ENCODE measurements at places on chromosomes 12 and 14. TPM values are rescaled to one million over a fixed set of nuclear protein-coding genes. Genes with fewer than 3 reads are reported as not detected.

GNB3 gene
- total RNA-seq = not detected

PPP4R4 gene
- total RNA-seq = 3.0 TPM

DNA sequence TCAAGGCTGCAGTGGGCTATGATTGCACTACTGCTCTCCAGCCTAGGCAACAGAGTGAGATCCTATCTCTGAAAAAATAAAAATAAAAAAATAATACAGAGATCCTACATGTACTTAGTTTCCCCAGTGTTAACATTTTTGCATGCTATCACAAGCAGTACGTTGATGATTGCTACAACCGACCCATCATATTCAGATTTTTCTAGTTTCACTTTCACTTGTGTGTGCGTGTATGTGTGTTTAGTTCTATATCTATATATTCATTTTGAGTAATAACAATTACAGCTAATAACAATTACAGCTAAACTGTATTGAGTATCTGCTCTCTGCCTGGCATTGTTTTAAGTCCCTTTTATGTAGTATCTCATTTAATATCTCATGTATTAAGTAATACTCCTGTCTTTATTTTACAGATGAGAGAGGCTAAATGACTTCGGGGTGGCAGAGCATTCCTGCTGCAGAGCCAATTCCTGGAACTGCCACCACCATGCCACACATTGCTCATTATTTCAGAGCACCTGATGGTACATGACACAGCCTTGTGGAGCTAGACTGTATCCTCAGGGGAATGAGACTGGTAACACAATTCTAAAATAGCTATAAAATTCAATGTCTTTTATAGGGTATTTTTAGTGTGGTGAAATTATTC lies 153.1 kb downstream of the BCAT1 start:
- peaks cover 35% of the 10 kb centered on the region for H3K4me1 ChIP-seq
- H3K36me3 ChIP-seq = no peaks in the 10 kb centered on the region
- H3K27ac ChIP-seq = peak overlapping the region; percentile 91
- H3K27me3 ChIP-seq = no peaks in the 10 kb centered on the region

- H3K27me3 ChIP-seq = peaks cover 2% of the 10 kb centered on the region
- H3K36me3 ChIP-seq = no peaks in the 10 kb centered on the region
- H3K27ac ChIP-seq = no peak overlapping the region
- no peak overlapping the region for H3K4me3 ChIP-seq
- DNase-seq = no peak
- H3K4me1 ChIP-seq = no peaks in the 10 kb centered on the region
These were observed 20.1 kb downstream of the SLC6A13 start for GRCh38 chr12:242496-242895.

DNA sequence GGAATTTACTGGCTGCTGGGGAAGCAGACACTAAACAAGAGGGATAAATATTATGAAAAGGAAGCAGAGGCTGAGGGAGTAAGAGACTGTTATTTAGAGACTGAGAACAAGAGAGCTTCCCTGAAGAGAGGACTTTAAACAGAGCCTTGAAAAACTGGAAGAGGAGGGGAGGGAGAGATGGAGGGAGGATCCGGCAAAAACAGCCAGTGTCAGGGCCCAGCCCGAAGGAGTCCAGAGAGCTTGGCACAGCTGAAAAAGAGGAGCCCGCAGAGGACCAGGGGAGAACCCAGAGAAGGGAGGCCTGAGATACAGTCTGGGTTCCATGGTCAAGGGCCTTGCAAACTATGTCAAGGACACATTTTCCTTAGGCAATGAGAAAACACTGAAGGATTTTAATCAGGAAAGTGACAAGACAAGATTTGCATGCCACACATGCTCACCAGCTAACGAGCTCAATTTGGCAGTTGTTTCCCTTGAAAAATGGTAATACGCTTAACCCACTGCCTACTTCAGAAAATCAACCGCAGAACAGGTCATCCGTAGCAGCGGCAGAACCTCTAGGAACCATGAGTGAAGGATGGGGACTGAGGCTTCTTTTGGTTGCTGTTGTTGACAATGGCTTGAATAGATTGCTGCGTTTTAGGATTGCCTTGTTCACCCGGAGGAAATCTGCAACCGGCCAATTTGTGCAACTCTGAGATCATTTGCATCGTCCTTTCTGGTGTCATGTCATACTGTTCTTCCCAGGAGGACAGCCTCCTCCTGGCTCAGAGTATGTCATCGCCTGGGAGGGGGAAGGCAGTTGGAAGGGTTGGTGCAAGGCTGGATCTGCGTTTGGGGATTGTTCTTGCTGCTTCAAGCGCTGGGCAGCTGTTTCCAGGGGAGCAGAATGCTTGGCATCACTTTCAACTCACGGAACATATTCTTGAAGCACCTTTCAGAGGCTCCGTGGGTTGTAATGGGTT lies 108.2 kb downstream of the PRMT8 start:
- no peak overlapping the region for H3K4me3 ChIP-seq
- H3K27me3 ChIP-seq = peaks cover 1% of the 10 kb centered on the region
- H3K4me1 ChIP-seq = no peaks in the 10 kb centered on the region

DNA sequence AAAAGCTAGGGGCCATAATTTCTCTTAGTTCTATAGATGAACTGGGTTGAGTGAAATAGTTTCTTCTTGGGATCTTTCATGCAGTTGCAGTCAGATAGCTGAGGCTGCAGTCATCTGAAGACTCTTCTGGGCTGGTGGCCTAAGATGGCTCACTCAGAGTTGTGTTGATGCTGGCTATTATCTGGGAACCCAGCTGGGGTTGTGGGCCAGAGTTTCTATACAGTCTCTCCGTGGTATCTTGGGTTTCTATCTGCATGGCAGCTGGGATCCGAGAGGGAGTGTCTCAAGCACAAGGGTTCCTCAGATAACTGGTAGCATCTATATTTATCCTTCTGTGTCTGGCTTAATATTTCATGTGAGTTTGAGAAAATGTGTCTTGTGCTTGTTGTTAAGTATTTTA lies 21.1 kb downstream of the AVPR1A start:
- no peaks in the 10 kb centered on the region for H3K4me1 ChIP-seq
- no peak for DNase-seq
- no peak overlapping the region for H3K4me3 ChIP-seq
- H3K27me3 ChIP-seq = no peaks in the 10 kb centered on the region

PIWIL1 gene
- not detected for total RNA-seq

GZMB gene
- total RNA-seq = 77.5 TPM

DNA sequence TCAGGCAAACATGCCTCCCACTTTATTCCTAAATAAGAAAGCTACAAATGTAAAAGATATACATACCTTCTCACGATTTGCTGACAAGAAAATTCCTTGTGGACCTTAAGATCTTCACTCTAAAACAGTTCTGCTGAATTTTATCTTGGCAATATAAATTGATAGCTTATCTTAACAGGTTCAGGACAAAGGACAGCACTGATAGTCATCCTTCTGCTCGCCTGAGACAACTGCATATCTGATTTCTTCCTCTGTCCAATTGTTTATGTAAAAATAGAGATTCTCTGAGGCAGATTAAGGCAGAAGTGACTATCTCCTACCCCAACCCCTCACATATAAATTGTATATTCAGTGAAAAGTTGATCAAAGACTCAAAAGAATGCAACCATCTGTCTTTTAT lies 44.9 kb downstream of the CAPZA3 start:
- H3K4me1 ChIP-seq = no peaks in the 10 kb centered on the region
- no peaks in the 10 kb centered on the region for H3K36me3 ChIP-seq
- no peak overlapping the region for H3K27ac ChIP-seq
- H3K27me3 ChIP-seq = no peaks in the 10 kb centered on the region
- no peak overlapping the region for H3K4me3 ChIP-seq

HCAR3 gene
- not detected for total RNA-seq

GRCh38 chr12:45828402-45828801 lies 98.9 kb downstream of the ARID2 start:
- no peak overlapping the region for H3K27ac ChIP-seq
- no peak for DNase-seq
- H3K27me3 ChIP-seq = no peaks in the 10 kb centered on the region
- no peak overlapping the region for H3K4me3 ChIP-seq

GRCh38 chr14:90299408-90299807 lies 32.3 kb downstream of the NRDE2 start:
- no peak for DNase-seq
- H3K4me3 ChIP-seq = no peak overlapping the region
- H3K27me3 ChIP-seq = no peaks in the 10 kb centered on the region
- H3K4me1 ChIP-seq = peaks cover 9% of the 10 kb centered on the region
- peaks cover 25% of the 10 kb centered on the region for H3K36me3 ChIP-seq
- H3K27ac ChIP-seq = no peak overlapping the region

DNA sequence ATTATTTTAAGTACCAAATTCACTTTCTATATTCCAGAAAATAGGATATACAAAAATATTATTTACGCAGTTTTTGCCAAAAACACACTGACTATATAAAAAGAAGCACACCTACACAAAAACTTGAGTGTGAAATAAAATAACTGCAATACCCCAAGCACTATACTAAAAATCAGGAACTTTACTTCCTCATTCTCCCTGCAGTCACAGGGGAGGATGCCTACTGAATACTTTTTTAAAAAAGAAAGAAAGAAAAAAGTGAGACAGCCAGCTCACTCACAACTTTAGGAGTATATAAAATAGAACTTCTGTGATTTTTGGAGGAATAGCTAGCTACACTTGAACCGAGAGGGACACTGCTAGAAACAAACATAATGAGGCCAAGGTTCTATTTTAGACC lies 12.2 kb downstream of the RPS6KA5 start:
- H3K27me3 ChIP-seq = no peaks in the 10 kb centered on the region
- H3K27ac ChIP-seq = no peak overlapping the region
- peaks cover 41% of the 10 kb centered on the region for H3K4me1 ChIP-seq
- no peak for DNase-seq

VSIG10 gene
- 6.4 TPM for total RNA-seq

TGFB3 gene
- 1.5 TPM for total RNA-seq

COL2A1 gene
- total RNA-seq = not detected

All from activated CD4-positive, alpha-beta T cell treated with anti-CD3 and anti-CD28 coated beads, Interleukin-2, amount 10 ng/mL, durations not matched to agents 7 days and 5 days (primary cell).